AG10803 (cell line): ENCODE measurements at places on chromosomes 3 and 15.

DNA sequence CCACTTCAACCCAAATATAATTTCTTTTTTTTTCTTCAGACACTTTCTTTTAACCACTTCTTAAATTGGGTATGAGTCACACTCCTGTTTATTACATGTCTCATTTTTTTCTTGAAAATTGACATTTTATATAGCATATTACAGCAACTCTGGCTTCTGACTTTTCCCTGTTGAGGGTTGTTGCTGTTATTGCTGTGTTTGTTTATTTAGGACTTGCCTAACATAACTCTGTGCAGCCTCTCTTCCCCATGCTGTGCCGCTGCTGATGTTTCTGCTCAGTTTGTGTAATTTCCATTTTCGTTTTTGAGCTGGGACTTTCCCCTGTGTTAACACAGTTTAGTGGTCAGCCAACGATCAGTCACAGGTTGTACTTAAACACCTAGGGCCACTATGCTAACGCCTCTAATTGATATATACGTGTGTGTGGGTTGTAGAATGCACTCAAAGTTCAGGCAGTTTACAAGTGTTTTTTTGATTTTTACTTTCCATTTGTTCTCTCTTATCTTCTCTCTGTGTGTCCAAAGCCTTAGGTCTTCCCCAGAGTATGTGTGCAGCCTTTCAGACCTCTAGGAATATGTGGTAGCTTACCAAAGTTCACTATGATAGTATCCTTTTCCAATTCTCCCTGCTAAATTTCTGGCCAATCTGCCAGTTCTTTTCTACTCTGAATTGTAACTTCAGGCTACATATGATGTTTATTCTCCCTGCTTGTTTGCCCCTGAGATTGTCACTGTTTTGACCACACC lies 337.2 kb downstream of the ZBTB20 start:
- no peak for DNase-seq

DNA sequence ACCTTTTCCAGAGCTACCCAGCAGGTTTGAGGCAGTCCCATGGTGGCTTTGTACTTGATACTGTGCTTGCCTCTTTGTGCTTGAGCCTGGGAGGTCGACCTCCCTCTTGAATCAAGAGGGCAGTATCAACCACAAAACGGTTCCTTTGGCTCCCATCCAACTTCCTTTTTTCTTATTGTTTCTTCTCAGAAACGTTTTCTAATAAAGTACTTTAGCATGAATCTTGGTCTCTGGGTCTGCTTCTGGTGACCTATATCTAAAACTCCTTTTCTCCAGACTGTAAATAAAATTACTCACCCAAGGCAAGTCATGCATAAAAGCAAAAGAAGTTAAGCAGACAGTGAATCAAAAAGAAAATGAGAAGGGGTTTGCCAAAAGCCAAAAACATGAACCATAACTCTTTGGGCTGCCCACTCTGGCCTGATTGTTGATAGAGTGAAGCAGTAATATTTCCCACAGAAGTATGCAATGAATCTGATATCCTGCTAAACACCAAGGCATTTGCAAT lies 112.2 kb upstream of the SLC4A7 start:
- DNase-seq = peak; percentile 68

DNA sequence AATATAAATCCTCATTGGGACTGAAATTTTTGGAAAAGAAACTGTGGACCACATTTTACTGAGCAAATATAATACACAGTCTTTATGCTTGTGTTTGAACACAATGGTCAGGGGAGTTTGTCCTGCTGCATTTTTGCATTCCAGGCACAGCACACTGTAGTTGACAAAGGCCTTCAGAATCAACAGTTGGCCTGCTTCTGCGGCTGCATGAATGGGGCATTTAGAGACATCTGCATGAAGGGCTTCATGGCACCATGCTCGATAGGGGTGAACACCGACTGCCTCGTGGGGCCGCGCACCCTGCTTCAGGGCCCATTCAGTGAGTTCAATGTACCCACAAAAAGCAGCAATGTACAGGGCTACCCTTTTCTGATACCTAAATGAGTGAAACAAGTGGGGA lies 15.4 kb upstream of the COMMD2 start:
- no peak for DNase-seq

DNA sequence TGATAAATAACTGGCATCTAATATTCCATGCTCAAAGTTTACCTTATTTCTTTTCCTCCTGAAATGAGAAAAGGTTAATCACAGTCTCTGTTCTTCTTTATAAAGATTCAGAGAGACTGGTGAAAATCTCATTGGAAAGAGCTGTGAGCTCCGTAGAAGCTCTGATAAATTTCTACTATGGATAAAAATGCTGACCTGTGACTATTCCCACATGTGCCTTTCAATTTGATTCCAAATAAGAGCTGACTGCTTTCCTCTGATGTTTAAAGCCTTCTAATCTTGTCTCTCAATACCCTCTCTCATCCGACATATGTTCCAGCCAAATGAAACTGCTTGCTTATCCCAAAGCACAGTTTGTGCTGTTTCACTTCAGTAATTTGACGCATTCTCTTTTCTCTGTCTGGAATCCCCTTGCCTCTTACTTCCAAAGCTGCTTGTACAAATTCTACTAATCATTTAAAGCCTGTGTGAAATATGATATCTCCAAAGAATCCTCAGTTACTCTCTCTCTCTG lies 130.1 kb downstream of the RTP4 start:
- no peak for DNase-seq

DNA sequence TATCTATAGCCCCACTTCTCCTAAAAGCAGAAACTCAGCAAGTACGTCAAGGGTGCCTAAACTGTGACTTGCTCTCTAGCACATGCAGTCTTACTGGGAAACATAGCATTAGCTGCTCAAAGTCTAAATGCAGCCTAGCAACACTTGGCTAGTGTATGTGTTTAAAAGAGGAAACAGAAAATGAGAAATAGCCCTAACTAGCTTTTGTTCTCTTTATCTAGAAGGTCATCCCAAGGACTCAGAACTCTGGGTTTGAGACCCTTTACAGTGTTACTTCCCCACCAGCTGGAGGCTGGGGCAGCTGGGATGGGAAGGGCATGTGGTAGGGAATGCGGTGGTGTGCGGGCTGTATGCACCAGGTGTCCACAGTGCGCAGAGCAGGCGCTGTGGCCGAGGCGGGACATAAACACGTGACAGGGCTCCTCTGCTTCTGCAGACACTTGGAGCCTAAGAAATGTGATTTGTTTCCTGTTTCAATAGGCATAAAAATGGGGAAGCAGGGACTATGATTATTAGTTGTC lies 13.3 kb downstream of the ETV5 start:
- no peak for DNase-seq
